Fibroblast of upper back skin (primary cell): ENCODE measurements at places on chromosomes 1 and 21.

DNA sequence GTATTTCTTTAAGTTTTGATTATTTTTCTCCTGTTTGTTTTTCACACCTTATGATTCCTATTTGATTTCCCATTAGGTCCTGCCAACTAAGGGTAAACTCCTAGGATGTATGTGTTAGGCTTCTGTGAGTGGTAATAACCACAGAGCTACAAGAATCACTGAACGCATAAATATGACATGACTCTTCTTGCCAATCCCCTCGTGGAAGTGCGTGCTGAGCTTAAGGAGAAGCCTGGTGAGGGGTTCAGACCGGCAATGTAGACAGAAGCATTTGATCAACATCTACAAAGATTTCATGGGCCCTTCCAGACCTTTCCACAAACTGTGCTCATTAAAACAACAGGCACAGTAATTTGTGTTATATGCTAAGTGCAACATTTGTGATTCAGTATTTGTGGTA, 273.8 kb upstream of the SNX7 start:
- peak; percentile 36 for DNase-seq

- DNase-seq, result peak; percentile 32
These were observed 130.1 kb downstream of the TGFB2 start for GRCh38 chr1:218475275-218475674.

GRCh38 chr1:210263963-210264362, 31.4 kb downstream of the SERTAD4 start:
- DNase-seq, result peak; percentile 28

- no peak for DNase-seq
These were observed 14.1 kb downstream of the EEIG2 start for GRCh38 chr1:108574008-108574407.

GRCh38 chr1:173414539-173415226, 62.5 kb upstream of the PRDX6 start:
- DNase-seq, result no peak

DNA sequence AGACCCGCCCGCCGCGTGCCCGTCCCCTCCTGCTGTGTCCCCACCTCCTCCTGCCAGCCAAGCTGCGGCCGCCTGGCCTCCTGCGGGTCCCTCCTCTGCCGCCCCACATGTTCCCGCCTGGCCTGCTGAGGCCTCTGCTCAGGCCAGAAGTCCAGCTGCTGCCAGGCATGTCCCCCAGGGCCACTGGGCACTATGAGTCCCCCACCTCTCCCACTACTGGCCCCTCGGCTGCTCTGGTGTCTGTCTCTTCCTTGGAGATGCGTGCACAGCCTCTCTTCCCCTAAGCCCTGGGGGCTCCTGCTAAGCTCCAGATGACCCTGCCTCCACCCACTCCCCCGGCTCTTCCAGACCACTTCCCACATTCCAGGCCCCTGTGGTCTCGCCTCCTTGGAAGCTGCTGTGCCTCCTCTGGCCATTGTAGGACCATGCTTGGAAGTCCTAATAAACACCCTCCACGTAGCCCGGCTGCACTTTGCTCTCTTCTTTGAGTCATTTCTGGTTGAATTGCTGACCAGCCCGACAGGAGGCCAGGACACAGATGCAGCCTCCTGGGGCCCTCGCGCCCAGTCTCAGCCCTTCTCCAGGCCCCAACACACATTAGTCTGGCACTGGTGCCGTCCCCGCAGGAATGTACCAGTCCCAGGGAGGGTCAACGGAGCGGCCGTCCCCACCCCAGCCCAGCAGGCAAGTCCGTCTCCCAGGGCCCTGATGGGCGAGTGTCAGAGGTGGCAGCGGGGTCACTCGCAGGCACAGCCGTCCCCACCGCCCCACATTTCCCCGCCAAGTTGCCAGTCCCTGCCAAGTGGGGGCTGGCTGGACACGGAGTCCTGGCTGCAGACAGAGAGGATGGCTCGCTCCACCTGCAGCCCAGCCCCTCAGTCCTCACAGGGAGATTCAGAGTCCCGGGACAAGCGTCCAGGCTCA, 1.1 kb downstream of the KRTAP10-12 start:
- DNase-seq, result no peak

DNA sequence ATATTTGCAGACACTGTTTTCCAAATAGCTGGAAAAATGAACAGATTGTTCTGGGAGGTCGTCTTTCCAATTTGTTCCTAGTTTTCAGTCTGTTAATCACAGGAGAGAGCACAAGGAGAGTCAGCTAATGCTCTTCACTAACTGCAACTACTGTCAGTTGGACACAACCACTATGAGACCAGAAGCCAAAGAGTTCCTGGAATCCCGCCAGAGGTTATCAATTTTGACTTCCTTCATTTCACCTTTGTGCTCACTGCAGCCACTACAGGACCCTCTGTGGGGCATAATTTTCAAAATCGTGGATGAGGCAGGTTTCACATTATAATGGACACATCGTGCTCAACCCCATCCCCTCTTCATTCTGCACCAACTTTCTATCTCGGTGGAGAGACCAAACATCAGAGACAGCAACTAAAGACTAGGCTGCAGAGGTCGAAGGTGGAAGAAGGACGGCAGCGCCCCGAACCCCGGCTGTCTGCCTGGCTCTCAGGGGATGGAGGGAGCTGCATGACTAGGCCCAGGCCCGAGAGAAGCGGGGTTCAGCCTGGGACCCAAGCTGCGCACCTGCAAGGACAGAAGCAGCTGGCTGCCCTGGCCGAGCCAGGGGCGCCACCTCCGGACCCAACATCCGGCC, 602 bp downstream of the KIAA0319L start:
- DNase-seq, result no peak

DNA sequence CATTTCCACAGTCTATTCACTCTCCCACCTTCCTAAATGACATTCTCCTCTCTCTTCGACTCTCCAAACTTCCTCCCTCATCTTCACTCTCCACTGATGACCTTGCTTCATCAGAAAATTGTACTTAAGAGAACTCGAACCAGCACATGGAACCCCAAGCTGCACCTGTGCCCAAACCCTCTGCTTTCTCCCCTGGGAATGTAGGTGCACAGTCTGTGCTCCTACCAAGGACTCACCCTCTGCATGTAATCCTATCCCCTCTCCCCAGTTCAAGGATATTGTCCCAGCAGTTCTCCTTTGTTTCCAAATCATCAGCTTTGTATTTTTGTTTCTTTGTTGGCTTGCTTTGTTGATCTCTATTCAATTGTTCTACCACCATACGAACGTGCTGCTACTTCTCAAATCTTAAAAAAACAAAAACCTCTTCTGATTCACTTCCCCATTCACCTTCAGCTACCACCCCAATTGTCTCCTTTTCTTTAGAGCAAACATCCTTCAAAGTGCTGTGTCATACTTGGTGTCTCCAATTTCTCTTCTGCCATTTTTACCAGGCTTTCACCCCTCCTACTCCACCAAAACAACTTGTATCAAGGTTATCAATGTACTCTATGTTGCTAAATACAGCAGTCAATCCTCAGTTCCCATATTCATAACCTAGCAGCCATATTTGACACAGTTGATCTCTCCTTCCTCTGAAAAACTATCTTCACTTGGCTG, 26.8 kb downstream of the RAB3B start:
- no peak for DNase-seq

GRCh38 chr1:238409932-238410331, 519.2 kb upstream of the ZP4 start:
- peak; percentile 98 for DNase-seq

GRCh38 chr1:118991448-118991847, 3.3 kb upstream of the TBX15 start:
- no peak for DNase-seq
